Motor neuron (in vitro differentiated cells): ENCODE measurements at places on chromosomes 3 and 15. TPM values are rescaled to one million over a fixed set of nuclear protein-coding genes. Genes with fewer than 3 reads are reported as not detected.

- peak; percentile 24 for ATAC-seq
These were observed 613.3 kb downstream of the TUSC7 start for GRCh38 chr3:117322866-117323265.

DNA sequence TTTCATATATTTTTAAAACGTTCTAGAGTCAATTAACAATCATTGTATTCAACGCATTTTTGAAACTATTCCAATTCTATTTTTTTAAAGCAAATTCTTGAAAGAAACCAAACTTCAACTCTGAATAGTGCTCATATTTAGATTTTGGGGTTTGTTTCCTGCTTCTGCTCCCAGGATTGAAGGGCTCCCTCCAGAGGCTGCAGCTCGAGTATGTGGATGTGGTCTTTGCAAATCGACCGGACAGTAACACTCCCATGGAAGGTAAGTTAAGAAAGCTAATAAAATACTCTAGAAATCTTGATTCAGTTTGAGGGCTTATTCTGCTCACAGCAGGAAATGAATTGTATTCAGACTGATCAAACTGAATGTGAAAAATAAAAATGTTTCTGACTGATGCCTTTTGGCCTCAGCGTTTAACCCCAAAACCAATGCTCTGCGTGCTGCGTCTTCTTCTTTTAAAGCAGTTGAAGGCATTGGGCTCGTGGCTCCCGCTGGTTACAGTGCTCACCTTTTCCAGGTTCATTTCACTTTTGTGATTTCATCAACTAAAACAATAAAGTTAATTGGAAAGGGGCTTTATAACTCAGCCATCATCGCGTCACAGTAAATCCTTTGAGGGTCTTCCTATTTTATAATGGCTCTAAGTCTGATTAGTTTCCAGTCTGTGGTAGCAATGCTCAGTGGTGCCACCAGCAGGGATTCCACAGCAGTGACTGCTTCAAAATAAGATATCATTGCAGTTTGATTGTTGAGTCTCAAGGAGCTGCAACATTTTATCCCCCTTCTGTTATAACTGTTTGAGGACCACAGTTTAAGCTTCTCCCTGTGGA is 80.1 kb downstream of the SSR3 start:
- peak; percentile 28 for ATAC-seq

- no peak for ATAC-seq
These were observed 9.2 kb downstream of the PTX3 start for GRCh38 chr3:157445857-157446256.

- ATAC-seq: no peak
These were observed 97.5 kb downstream of the CHDH start for GRCh38 chr3:53748512-53749271.

DNA sequence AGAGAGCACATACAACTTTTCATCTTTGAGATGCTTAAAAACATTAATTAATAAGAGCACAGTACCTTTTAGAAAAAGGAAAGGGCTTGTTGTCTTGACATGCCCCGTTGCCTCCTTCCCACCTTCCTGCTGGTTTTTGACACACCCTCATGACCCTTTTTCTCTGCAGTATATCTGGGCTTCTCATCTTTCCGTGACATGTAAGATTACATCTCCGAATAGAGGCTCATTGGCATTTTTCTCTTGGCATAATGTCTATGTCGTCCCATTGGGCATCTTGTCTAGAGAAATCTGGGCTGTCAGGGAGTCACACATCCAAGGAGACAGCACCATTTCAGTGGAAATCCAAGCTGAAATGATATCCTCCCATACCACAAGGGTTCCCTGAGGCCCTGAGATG is 64.1 kb downstream of the LRTM1 start:
- ATAC-seq: no peak

DNA sequence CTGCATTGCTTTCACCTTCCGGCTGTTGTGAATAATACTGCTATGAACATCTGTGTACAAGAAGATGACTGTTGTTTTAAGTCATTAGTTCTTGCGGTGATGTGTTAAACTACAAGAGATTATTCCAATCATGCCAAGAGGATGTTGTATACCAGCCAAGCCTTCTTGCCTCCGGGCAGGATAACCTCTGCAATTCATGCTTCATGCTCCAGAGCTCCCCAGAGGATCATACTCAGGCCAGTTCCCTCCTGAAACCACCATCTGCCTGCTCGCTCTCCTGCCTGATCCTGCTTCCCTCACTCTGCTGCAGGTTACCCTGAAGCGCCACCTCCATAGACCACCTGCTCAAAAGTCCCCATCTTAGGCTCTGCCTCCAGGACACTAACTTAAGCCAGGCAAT is 187.1 kb upstream of the PROK2 start:
- ATAC-seq: peak; percentile 89

DNA sequence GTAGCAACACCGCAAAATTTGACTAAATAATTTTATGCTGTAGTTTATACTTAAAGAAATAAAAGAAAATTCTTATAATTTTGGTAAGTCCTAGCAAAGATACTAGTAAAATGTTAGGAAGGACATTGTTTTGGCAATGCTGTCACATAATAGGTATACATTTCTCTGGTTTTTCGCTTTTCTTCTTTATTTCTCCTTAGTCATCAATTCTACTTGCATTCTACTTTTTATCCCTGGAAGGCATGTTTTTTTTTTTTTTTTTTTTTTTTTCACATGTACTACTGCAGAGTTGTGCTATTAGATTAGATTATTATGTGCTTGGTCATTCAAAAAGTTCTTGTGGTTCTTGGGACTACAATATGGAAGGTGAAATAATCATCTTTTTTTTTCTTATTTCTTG is 1421.2 kb downstream of the SI start:
- ATAC-seq: no peak

- ATAC-seq: no peak
These were observed 45.5 kb downstream of the TEX9 start for GRCh38 chr15:56410721-56411120.

- ATAC-seq: peak; percentile 85
These were observed 69.9 kb upstream of the GOLIM4 start for GRCh38 chr3:168165390-168166269.

DNA sequence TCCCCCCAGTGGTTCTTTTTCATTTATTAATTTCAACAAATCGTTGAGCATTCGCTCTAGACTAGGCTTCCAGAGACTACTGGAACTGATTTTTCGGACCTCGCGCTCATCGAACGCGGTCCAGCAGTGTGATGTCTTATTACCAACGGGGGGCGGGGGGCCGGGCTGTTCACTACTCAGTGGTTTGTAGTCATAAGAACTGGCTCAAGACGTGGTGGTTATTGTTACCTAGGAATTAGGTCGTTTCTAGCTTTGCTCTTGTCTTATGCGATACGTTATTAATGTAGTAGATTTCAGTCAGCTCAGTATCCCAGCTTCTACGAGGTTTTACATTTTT is 858 bp downstream of the RBM5 start:
- peak; percentile 15 for ATAC-seq

- ATAC-seq: no peak
These were observed 150.8 kb upstream of the DPH6 start for GRCh38 chr15:35696767-35697231.

DNA sequence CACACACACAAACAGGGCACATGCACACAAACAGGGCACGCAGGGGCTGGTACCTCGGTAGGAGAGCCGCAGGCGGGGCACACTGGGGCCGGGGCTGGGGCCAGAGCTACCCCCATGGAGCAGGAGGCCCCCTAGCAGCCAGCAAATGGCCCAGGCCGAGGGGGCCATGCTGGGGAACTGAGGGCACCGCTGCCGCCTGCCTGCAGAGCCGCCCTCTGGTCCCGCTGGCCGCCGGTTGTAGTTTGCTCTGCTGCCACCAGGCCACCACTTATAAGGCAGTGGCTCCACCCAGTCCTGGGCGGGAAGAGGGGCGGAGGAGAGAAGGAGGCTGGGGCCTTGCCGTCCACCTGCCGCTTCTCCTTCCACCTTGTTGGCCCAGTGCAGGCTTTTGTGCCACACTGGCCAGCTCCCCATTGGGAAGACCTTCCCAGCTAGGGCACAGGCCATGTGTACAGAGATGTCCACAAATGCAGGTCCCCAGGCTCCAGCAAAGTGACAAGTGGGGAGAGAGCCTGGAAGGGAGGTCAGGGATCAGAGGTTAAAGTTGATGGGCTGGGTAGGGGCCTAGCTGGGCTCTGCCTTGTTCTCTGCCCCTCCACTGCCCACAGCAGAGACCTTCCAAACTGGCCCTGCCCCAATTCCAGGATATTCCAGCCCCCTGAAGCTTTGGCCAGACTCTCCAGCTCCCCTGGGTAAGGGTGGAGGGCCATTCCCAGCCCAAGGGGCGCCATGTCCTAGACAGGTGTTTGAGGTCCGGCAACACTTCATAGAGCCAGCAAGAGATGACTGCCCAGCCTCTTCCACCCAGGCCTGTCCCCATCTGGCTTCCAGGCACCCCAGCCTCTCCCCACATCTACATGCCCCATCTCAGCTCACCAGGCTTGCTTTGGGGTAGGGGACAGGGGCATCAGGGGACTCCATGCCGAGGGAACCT is at the start of gene SEMA3G:
TSS of gene SEMA3G (minus strand) at position 244 of the 934 bp plus-strand sequence. CDS start at position 168, 76 bp downstream.
- ATAC-seq: peak; percentile 61

DNA sequence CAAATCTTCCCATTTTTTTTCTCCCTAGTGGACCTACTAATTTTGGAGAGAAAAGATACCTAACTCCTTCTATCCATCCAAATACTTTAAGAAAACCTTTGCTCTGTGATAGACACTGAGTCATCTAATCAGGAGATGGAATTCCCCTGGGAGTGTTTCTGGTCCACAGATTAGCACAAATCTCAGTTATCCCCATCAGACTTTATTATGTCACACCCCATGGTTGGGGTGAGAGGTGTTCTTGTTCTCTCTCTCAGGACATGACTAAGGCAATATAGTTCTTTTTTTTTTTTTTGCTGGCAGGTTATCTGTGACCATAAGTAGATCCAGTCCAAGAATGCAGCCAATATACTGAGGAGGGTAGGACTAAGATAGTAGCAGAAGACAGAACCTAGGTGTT is 15.8 kb downstream of the SLC9A9 start:
- ATAC-seq: no peak

DNA sequence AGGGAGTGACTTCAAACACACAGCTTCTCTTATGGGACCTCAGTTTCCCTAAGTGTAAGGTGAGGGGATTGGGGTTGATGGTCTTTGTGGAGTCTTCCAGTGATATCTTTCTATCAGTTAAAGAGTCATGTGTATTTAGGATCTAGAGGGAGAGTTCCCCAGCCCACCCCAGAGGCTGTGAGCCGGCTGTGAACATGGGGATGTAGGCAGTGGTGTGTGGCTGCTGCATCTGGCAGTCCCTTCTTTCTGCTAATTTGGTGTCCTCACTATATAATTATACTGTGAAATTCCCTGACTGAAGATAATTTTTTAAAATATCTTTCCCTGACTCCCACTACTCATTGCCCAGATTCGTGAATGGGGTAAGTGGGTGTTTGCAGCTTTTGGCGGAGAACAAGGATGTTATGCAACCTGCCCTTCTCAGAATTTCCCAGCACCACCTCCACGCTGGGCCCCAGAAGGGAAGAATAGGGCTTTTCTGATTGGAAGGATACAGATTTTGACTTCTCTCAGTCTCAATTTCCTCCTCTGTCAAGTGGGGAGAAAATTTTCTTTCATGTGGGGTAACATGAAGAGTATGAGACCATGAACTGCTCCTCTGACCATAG is 79.0 kb upstream of the RASGRF1 start:
- ATAC-seq: peak; percentile 1

- ATAC-seq: no peak
These were observed 28.1 kb downstream of the SMAD3 start for GRCh38 chr15:67093504-67093862.

GRCh38 chr3:138066383-138066782 is 49.0 kb downstream of the DZIP1L start:
- ATAC-seq: no peak

DNA sequence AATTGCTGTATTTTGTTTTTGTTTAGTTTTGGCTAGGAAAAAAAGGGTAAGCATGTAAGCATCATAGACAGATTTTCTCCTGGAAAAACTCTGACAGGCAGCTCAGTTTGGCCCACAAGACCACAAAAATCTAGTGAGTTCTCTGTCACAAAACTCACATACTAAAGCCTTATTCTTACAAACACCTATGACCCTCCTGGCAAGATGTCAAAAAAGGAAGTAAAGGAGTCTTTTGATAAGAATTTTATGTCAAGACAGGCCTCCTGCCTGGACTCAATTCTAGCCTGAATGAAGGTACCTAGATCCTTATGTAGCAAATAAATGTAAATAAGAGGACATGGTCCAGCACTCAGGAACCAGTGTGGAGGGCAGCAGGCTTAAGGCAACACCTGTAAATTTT is 668.3 kb upstream of the ZNF385D start:
- ATAC-seq: no peak

- ATAC-seq: no peak
These were observed 18.8 kb downstream of the PLA2G4F start for GRCh38 chr15:42137461-42138261.

- peak; percentile 94 for ATAC-seq
These were observed 29.5 kb upstream of the VEPH1 start for GRCh38 chr3:157532529-157533297.

- ATAC-seq: peak; percentile 68
These were observed 612.8 kb downstream of the MAGI1 start for GRCh38 chr3:65425880-65426279.

SEC22C gene
- 49.9 and 56.6 TPM in 2 replicates for total RNA-seq

SH2D7 gene
- 0.23 TPM in 1 of 2 replicates, not detected in the other for total RNA-seq

NR1I2 gene
- total RNA-seq: 0.26 and 0.37 TPM in 2 replicates

ARHGAP11A gene
- 22.8 and 27.1 TPM in 2 replicates for total RNA-seq

LDHAL6B gene
- 0.33 and 0.34 TPM in 2 replicates for total RNA-seq
